ENCODE measurements at places on chromosomes 4 and X.

GRCh38 chr4:75232546-75232945, 281.7 kb downstream of the RCHY1 start:
- no peak for DNase-seq

GRCh38 chr4:30295652-30296051, 424.5 kb upstream of the PCDH7 start:
- no peak for DNase-seq

- no peak for DNase-seq
Observed at GRCh38 chr4:5237086-5237660, 185.9 kb downstream of the STK32B start.

- no peak for DNase-seq
Observed at GRCh38 chr4:108168160-108168670, 517 bp downstream of the LEF1 start.

DNA sequence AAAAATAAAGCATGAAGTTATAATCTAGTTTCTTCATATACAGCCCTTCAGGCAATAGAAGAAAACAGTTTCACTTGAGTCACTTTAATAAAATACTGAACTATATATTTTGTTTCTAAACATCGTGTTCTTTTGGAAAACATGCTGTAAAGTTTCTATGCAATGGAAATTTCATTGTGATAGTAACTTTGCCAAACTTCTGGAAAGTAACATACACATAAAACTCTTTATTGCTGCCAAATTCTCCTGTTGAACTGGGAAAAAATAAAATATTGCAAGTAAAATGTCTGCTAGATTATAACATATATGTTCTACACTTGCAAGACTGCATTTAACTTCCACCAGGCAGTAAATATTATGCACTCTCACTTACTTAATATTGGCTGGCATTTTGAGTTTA, 635.4 kb downstream of the SPRY1 start:
- DNase-seq = no peak

DNA sequence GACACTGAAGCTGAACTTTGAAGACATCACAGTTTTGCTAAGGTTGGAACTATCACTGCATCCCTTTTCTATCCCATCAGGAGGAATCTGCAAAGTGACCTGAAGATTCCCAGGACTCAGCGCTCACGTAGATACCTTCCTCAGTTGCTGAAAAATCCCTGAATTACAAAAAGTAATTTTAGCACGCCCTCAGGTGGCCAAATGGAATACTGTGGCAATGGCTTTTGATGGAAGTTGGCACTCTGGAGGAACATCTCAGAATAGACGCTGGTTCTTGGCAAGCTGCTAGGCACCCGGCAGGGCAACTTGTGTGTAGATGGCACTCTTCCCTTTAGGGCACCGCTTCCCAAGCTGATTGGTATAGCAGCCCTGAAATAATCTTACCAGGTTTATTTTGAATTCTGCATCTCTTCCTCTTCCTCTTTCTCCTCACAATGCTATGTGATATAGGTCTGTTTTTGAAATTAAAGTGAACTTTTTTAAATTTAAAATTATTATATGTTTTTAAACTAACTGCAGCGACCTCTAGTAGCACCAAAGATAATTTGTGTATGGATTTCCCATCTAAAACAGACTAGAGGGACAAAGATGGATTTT, 16.3 kb upstream of the ESX1 start:
- no peak for DNase-seq
